ENCODE measurements at places on chromosomes 2 and 18.

DNA sequence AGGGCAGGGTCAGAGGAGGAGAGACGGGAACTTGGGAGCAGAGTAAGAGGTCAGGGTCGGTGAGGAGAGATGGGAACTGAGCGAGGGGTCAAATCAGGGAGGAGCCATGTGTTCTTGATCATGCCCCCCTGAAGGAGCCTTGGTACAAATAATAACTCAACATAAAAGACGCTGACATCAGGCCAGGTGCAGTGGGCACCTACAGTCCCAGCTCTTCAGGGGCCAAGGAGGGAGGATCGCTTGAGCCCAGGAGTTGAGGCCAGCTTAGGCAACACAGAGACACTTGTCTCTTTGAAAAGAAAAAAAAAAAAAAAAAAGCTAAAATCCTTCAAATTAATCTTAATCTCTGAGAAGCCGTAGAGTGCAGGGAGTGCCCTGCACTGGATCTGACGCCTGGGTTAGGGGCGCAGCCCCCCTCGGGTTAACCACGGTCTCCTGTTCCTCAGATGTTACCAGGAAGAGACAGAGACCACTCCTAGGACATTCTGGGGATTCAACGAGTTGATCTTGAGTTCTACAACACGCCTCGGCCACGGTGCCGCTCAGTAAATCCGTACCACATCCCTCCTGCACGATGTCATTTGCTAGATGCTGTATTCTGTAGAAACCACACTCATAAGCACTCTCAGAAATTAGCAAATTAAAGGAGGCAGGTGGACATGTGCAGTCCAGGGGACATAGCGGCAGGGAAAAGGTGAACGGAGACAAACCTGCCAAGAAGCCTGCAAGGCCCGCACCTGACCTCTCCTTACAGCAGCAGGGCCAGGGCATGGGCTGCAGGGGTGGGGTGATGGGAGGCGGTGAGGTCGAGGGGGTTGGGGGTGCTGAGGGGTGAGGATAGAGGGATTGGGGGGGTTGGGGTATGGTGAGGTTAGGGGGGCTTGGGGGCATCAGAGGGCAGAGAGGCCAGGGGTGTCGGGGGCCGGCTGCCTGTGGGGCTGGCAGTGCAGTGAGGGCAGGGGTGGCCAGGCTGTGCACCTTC is 29.2 kb downstream of the SLC66A2 start:
- DNase-seq: peak; percentile 22

GRCh38 chr2:160970052-160970965 is 189.9 kb upstream of the TANK start:
- no peak for DNase-seq

DNA sequence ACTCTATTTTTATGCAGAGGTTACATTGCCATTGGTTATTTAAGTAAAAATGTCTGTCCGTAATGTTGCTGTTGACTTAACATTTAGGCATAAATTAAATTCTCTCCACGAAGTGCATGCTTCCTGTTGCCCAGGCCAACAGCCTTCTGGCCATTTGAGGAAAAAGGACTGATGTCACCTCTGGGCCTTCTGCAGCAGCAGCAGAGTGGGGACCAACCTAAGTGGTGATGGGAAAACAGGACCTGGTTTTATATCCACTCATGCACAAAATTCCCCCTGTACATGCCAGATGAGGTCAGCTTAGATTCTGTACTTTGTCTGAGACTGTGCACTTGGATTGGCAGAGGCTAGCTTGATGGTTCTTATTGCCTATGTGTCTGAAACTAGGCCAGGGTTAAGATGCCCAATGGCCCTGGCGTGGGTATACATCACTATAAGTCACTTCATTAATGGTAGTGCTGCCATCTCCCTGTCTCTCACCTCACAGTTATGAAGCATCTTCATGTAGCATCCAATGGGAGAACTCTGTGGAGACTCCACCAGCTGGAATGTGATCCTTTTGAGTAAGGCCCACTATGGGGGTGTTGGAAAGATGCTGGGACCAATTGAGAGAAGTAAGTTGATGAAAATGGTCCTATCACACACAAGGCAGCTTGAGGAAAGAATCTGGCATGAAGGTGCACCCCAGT is 4.4 kb downstream of the ARHGAP25 start:
- DNase-seq: no peak

DNA sequence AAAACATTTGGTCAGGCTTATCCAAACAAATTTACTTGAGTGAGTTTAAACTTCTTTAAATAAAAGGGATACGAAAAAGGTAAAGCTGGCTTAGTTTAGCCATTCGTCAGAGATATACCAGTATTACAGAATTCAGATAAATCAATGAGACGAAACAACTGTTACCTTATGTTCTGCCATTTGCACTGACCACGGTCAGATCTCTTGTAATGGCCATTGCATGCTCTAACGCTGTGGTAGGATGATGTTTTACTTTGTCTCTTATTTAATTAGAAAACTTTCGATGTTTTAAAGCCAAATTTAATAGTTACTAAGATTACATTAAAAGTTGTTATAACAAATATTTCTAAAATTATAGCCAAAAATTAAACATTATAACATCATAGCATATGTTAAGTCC is 1.5 kb downstream of the C18orf54 start:
- DNase-seq: no peak

- no peak for DNase-seq
Measured at GRCh38 chr2:119174216-119174992, 15.9 kb upstream of the C1QL2 start.

GRCh38 chr18:39350945-39351344 is 1785.3 kb upstream of the CELF4 start:
- no peak for DNase-seq

DNA sequence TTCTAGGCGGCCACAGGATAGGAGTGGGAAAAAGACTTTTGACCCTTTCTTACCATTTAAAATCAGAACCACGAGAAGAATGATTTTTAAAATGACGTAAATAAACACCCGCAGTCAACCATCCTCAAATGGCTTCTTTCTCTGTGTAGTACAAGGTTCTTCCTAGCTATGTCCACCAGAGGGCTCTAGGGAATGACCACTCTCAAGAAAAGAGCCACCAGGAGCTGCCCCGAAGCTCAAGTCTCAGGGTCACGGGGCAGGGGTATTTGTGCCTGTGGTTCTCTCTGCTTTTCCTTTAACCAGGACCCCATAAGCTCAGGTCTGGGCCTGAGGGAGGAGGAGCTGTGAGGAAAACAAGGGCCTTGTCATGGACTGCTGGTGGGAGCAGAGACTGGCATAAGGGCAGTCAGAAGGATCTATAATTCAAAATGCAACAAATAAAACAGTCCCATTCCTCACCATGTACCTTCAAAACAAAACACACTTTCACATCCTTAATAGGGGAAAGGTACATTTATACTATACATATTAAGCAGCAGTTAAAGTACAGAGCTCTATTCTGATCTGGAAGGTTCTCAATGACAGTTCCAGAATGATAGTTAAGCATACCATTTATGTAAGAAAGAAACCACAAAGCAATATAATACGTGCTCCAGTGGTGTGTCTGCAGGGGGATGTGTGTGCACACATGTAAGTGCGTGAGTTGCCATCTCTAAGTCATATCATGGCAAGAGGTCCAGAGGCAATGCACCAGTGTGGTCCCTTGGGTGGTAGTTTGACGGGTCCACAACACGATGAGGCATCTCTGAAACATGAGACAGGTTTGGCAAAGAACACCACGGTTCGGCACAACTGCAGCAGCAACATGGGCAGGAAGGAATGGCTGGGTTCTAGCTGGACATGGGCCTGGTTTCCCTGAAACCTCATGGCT is 18.6 kb downstream of the LYPD1 start:
- DNase-seq: no peak

Measured in sigmoid colon (tissue), 7 donors.